ENCODE measurements at places on chromosomes 16 and 17. TPM values are rescaled to one million over a fixed set of nuclear protein-coding genes. Genes with fewer than 3 reads are reported as not detected.

Gene SDF2
- total RNA-seq, result 63.9 TPM

Gene DOC2B
- under 0.01 TPM for total RNA-seq

Gene EVI2A
- 0.77 TPM for total RNA-seq

Gene MYH2
- 3.5 TPM for total RNA-seq

Gene NGFR
- total RNA-seq, result 12.3 TPM

Gene DYNLL2
- 9.7 TPM for total RNA-seq

Gene CNEP1R1
- total RNA-seq, result 27.1 TPM

Gene CRYBA1
- not detected for total RNA-seq

Gene OR3A3
- total RNA-seq, result not detected

All from pericardium fibroblast (primary cell).